ENCODE measurements at places on chromosomes 4 and X. TPM values are rescaled to one million over a fixed set of nuclear protein-coding genes. Genes with fewer than 3 reads are reported as not detected.

Gene SLITRK4
- 14.2 TPM for total RNA-seq

Gene MANBA
- 10.5 TPM for total RNA-seq

Gene TECRL
- total RNA-seq: 47.9 TPM

Gene IBSP
- not detected for total RNA-seq

DNA sequence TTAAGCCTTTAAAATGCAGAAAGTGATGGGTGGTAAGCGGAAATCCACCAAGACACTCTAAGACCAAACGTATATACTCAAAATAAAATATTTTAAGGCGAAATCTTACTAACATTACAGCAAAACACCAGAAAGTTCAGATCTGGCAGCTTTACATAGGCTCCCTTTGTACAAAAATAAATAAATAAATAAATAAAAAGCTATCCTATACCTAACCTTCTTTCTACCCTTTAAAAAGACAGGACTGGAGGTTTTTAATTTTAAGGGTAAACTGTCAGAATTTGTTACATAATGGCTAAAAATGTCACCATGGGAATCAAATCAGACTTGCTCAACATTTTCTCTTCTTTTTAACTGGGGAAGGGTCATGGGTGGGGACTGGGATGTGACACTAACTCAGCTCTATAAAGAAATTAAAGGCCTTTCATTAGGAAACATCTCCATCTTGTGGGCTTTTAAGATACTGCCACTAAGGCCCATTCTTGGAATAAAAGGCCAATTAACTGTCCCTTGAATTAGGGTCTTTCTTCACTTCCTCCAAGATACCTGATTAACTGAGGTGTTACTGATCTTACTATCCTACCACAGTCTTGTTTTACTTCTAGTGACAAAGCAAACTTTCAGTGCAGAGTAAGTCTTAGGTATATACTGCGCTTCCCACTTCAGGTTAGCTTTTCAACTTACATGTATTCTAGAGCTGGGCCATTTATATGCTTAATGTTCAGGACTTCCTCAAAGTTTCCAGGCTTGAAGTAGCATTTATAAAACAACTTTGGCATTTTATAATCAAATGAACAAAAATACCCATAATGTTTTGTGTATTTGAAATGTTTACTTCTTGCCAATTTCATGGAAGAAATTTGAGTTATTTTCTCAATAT, 13.3 kb downstream of the HNRNPD start:
- DNase-seq: no peak

DNA sequence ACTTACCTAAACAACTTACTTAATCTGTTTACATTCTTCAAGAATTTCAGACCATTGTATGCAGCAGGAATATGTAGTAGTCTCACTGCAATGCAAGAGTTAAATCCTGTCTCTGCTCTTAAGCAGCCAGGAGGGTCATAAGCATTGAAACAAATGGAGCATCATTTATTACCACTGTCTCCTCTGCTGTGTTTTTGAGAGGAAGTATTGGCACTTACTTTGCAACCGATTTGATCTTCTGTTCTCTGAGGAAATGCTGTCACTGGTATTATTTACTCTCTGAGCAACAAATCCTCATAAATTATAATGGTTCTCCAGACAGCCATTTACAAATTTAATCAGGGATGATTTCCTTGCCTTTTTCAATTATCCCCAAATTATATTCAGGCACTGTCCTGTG, 1367.1 kb downstream of the STIM2 start:
- no peak for DNase-seq

GRCh38 chr4:24894846-24895245, 18.0 kb downstream of the CCDC149 start:
- no peak for DNase-seq

DNA sequence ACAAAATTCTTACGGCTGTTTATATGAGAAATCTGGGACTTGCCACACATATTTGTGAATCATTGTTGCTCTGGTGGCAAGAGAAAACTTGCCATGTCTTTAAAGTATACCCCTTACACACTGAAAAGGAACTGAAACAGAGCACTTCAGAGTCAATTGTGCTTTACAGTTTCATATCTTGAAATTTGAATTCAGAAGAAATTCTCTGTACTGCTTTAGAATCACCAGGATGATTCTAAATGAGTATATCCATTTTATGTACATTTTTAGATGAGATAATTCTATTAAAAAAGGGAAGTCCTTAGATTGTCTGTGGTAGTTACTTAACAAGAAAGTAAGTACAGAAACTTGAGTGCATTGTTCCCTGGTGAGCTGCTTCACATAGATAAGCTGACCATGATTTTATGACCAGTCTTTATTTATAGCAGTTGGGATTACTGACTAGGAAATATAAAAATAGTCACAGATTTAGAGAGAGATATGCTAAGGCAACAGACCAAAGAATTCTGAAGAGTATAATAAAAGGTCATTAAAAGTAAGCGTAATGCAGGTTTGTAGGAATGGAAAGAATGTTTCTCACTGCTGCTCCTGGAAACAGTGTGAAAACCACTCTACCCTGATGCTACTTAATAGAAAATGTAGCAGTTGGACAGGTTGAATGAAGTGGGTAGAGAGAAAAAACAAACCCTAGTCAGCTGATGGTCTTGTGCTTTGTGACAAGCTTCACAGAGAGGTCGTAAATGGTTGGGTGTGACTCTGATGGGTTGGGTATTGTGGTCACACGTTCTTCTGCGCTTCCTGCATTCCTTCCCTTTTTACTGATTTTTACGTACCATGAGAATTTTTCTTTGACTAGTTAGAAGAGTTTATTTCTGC, 41.0 kb downstream of the FNIP2 start:
- no peak for DNase-seq

GRCh38 chr4:127131527-127131926, 501.2 kb upstream of the INTU start:
- DNase-seq: no peak

DNA sequence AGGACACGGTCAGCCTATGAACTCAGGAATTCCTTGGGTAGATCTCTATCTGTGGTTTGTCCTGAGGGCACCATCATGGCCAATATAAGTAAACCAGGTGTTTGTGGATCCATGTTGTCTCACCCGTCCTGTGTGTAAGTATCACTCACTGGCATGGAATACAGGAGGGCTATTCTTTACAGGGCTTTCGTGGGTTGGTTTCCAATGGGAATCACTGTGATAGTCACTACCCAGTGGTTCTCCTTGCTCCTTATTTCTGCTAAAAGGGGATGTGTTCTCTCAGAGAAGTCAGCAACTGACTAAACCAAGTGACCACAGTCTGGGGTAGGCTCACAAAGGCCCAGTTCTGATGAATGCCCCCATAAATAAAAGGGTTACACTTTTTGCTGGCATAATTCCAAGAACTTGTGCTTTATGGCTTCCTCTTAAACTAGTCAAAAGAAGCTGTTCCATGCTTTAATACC, 236.7 kb upstream of the JADE1 start:
- no peak for DNase-seq

DNA sequence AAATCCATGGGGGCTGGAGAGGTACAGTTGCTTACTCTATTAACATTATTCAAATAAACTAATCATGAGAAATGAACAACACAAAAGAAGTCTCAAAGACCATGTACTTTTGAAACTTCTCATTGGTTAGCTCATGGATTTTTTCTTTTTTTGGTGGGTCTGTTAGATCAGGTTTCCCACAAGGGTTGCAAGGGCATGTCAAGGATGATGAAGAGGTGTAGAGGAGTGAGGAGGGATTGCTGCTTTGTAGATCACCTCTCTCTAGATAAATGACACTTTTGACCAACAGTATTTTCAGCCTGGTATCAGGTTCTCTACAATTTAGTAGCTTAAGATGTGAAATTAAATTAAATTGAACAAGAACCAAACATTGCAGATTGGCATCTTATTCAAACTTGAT, 417.9 kb upstream of the AGA start:
- DNase-seq: no peak

GRCh38 chrX:109707319-109707718, 25.7 kb downstream of the ACSL4 start:
- DNase-seq: no peak

DNA sequence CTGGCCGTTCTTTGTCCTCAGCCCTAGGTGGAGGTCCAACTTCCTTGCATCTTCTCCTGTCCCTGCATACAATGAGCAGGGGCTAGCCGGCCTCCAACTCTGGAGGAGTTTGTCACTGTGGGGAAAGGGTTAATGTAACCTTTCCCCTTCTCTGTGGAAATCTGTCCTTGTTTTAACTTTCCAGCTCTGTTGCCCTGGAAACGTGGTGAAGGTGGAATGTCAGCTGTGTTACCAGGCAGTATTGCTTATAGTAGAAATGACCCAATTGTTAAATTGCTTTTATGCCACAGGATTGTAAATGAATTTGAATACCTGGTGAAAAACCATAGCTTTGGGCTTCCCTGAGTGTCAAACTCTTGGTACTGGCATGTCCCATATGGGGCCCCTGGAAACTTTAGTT, 131.6 kb upstream of the SCML1 start:
- DNase-seq: no peak

DNA sequence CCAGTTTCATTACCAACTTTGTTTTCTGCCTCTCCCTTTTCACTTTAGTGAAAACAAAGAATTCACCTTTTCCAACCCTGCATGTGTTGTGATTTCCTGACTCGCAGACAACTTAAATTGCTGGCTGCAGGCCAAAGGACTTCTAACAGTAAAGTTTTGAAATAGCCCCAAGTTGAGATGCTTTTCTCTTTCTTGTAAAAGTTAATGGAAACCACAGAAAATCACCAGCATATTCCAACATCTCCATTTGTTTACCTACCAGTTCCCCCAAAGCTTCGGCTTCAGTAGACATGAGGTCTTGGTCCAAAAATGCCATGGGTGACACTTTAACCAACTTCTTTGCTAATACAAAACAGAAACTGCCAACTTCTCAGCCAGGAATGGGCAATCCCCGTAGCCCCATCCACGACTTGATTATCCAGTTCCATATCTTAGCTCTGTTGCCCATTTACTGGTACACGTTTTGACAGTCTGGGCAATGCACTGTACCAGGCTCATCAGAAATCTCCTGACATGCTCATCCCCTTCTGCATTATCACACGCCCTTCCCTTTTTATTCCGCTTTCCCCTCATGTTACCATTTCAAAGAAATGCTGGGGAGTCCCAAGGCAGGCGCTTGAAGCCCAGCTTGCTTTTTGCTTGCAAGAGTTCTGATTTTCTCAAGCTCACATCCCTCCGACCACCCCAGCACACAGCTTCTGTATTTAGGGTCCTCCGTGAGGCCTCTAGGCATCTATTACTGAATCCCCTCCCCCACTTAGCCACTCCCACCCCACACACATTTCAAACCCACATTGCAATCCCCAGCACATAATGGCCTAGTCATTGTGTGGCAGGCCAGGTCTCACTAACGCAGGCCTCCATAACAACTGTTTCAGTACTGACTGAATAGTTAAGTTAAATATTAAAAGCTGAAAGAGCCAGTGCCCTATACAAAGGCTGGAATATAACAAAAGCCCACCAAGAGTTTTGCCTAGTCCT, 137.9 kb upstream of the S100G start:
- no peak for DNase-seq

Measured in psoas muscle (tissue), 8 donors.